T-cell (primary cell): ENCODE measurements at places on chromosomes 3 and 15.
A peak's percentile ranks its signal among the peaks of the same experiment; 100 is the strongest.

DNA sequence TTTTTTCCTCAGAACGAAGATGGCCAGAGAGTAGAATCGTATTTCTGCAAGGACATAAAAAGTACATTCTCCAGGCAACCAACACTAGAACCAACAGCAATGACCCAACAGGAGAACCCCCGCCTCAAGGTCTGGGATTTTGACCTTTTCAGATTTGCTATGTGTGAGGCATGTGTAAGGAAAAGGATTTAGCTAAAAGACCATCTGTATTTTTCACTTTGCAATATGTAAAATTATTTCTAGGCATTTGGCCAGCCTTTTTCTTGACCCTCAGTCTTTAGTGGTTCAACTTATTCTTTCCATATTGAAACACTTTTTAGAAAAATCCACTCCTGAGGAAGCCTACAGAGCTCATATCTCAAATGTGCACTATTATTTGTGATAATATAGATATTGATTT lies 219.2 kb upstream of the GOLGA6L4 start:
- no peak for DNase-seq
- no peaks in the 10 kb centered on the region for H3K36me3 ChIP-seq
- no peaks in the 10 kb centered on the region for H3K4me1 ChIP-seq
- no peak overlapping the region for H3K27ac ChIP-seq

GRCh38 chr3:28903171-28903601 lies 377.7 kb upstream of the RBMS3 start:
- no peak overlapping the region for H3K4me3 ChIP-seq
- H3K4me1 ChIP-seq: no peaks in the 10 kb centered on the region
- H3K36me3 ChIP-seq: no peaks in the 10 kb centered on the region
- no peaks in the 10 kb centered on the region for H3K27me3 ChIP-seq
- H3K27ac ChIP-seq: no peak overlapping the region

DNA sequence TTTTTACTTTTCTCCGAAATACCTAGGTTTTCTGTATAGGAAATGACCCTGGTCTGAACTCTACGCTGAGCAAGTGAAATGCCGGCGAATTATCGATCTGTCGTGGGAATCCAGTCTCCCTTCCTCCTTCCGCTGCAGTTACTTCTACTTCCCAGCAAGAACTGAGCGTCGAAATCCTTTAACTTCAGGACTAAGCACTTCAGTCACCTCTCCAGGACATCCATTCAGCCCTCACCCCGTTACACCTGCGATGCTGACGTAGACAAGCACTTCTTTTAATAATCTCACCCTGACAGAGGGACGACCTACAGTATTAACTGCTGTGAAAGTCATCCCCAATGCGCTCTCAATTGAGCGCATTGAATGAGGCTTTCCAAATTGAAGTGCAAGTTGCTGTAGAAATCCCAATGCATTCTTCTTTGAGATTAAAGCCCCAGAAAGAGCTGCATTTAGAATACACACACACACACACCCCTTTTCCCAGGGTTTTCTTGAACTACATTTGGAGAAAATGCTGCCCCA lies 1.3 kb downstream of the TOP2B start:
- peak; percentile 13 for DNase-seq
- no peaks in the 10 kb centered on the region for H3K27me3 ChIP-seq
- no peaks in the 10 kb centered on the region for H3K36me3 ChIP-seq
- H3K4me1 ChIP-seq: peaks cover 32% of the 10 kb centered on the region

DNA sequence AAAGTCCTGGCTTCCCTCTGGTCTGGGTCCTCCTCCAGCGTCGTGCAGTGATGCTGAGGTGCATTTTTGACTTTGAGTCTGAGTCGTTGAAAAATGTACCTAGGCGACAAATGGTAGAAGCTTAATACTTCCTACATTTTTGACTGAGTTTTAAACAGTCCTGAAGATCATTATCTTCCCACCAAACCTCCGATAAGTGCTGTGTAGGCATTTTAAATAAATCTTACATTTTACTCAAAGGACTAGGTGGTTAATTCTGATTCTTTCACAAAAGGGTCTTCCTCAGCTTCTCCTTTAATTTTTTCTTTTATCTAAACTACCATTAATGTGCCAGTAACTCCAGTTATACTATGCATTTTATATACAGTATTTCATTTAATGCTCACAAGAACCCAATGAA lies 70.6 kb downstream of the KAT2B start:
- H3K36me3 ChIP-seq: peaks cover 43% of the 10 kb centered on the region
- no peak for DNase-seq

DNA sequence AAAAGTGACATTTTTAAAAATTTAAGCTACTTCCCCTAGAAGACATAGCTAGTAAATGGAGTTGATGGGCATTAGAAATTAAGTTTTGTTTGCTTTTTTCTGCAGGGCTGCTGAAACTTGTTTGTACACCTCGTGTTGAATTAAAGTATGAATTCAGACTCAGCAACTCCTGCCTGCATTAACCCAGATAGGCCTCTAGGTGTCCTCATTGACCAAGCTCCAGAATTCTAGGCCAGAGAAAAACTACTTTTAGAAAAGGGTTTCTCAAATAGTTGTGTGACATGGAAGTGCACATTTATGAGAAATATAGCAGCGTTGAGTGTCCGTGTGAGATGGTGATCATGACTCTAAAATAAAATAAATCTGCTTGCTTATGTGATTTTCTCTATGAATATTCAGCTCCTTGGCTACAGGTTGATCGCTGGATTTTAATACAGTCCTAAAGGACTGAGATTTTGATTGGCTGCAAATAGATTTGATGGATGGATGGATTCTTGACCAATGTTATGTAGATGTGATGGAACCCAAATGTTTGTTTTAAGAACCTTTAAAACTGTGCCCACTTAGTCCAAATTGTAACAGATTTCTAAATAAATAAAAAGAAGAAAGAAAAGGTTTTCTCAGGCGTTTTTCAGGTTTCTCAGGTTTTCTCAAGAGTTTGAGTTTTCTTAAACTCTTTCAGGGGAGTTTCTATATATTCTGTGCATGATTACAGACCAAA lies 39.4 kb upstream of the LMOD3 start:
- H3K36me3 ChIP-seq: no peaks in the 10 kb centered on the region
- H3K4me1 ChIP-seq: no peaks in the 10 kb centered on the region
- H3K27ac ChIP-seq: no peak overlapping the region
- no peak overlapping the region for H3K4me3 ChIP-seq
- H3K27me3 ChIP-seq: no peaks in the 10 kb centered on the region

GRCh38 chr15:97052513-97052912 lies 722.0 kb downstream of the NR2F2 start:
- H3K27ac ChIP-seq: no peak overlapping the region
- H3K27me3 ChIP-seq: no peaks in the 10 kb centered on the region
- H3K36me3 ChIP-seq: no peaks in the 10 kb centered on the region
- no peak for DNase-seq

DNA sequence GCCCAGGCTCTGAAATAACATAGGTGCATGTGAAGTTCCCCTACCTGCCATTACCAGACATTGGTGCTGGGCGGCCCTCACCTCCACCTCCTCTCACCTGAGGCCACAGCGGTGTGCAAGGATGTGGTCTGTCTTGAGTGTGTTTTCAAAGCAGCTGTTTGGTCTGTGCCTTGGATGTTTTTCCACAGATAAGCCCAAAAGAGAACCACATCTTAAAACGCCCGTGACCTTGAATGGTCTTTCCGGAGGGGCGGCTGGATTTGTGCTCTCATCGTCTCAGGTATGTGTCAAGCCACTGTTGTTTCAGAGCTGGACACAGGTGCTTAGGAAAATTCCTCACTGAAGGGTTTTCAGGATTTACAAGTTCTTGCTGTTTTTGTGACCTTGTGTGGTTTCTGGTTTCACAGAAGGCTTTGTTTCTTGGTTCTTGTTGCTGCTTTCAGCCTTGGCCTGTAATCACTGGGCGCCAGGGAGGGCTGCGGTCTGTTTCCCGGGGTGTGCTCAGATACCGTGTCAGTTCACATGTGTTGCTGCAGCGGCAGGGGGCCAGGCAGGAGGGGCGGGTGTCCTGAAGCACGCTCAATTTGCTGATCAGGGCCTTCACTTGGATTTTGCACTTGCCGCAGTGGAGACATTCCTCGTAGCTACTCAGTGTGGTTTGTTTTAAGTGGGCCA lies 128.4 kb downstream of the IGF1R start:
- DNase-seq: peak; percentile 35
- no peaks in the 10 kb centered on the region for H3K27me3 ChIP-seq
- H3K4me1 ChIP-seq: peaks cover 27% of the 10 kb centered on the region
- peak overlapping the region; percentile 16 for H3K27ac ChIP-seq
- H3K4me3 ChIP-seq: no peak overlapping the region

GRCh38 chr3:94413336-94414108 lies 350.7 kb downstream of the NSUN3 start:
- no peak overlapping the region for H3K27ac ChIP-seq
- H3K4me1 ChIP-seq: no peaks in the 10 kb centered on the region
- no peak for DNase-seq
- no peak overlapping the region for H3K4me3 ChIP-seq
- no peaks in the 10 kb centered on the region for H3K36me3 ChIP-seq

DNA sequence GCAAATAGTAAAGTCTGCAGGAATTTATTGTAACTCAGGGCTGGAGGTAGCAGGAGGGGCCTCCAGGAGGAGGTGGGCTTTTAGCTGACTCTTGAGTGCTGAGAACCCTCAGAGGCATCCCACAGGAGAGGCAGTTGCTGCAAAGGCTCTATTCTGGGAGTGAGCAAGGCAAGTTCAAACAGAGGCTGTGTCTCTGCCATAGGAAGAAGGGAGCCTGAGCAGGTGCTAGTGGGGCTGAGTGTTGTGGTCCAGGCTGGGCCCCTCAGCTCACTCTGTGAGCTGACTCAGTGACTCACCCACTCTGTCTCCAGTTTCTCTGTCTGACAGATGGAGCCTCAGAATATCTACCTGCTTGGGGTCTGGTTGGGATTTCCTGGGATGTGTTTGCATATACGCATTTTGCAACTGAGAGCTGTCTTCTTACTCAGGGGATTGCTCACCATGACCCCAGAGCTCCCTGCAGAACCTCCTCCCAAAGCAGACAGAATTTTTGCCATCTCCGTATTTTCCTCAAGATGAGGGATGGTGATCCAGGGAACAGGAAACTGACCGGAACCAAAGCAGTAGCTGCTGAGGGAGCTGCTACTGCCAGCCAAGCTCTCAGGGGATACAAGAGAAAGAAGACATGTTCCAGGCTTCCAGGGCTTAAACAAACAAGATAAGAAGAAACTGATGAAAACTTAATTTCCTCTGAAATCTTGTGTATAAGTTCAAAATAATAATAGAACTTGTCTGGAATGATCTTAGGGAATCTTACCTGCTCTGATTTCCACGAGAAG lies 13.6 kb upstream of the NOX5 start:
- no peaks in the 10 kb centered on the region for H3K4me1 ChIP-seq
- DNase-seq: no peak
- no peak overlapping the region for H3K4me3 ChIP-seq
- no peaks in the 10 kb centered on the region for H3K36me3 ChIP-seq

- H3K27ac ChIP-seq: no peak overlapping the region
- no peak for DNase-seq
- H3K36me3 ChIP-seq: no peaks in the 10 kb centered on the region
- H3K4me3 ChIP-seq: no peak overlapping the region
- peaks cover 15% of the 10 kb centered on the region for H3K27me3 ChIP-seq
Observed at GRCh38 chr3:186679151-186679550, 13.3 kb downstream of the HRG start.

DNA sequence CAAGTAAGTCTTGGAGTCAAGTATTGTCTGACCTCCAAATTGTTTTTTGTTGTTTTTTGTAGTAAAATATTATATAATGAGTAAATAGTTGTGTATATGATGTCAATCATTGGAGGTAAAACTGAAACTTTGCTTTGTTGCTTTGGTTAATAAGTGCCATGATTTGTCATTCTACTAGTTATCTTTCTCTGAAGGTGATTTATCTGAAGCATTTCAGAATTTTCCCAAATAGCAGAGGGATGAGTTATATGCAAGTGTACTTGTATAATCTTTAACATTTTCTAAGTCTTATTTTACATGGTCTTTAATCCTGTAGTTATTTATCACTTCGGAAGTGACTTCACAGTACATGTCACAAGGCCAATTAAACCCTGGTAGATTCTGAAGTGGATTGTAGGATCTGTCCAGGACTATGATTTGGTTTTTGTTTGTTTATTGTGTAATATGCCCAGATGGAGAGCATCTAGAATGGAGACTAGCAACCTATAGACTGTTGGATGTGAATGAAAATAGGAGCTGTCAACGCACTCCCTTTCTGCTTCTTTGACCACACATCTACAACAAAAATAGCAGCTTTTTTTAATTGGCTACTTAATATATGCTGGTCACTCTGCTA lies 93.1 kb upstream of the SAMMSON start:
- H3K4me3 ChIP-seq: no peak overlapping the region
- H3K4me1 ChIP-seq: no peaks in the 10 kb centered on the region
- H3K27me3 ChIP-seq: no peaks in the 10 kb centered on the region
- no peak overlapping the region for H3K27ac ChIP-seq
- H3K36me3 ChIP-seq: no peaks in the 10 kb centered on the region
- DNase-seq: no peak

GRCh38 chr3:105806359-105806758 lies 62.5 kb downstream of the CBLB start:
- H3K4me1 ChIP-seq: peaks cover 9% of the 10 kb centered on the region
- H3K36me3 ChIP-seq: no peaks in the 10 kb centered on the region
- H3K27me3 ChIP-seq: no peaks in the 10 kb centered on the region
- H3K4me3 ChIP-seq: no peak overlapping the region

GRCh38 chr3:101819649-101820206 lies 29.6 kb upstream of the NFKBIZ start:
- H3K27me3 ChIP-seq: no peaks in the 10 kb centered on the region
- DNase-seq: no peak
- H3K27ac ChIP-seq: no peak overlapping the region
- H3K4me1 ChIP-seq: peaks cover 1% of the 10 kb centered on the region
- peaks cover 34% of the 10 kb centered on the region for H3K36me3 ChIP-seq

GRCh38 chr3:134325061-134325705 lies 49.1 kb downstream of the AMOTL2 start:
- H3K4me1 ChIP-seq: no peaks in the 10 kb centered on the region
- H3K27me3 ChIP-seq: no peaks in the 10 kb centered on the region
- no peak overlapping the region for H3K27ac ChIP-seq
- no peak for DNase-seq
- no peak overlapping the region for H3K4me3 ChIP-seq
- H3K36me3 ChIP-seq: no peaks in the 10 kb centered on the region

DNA sequence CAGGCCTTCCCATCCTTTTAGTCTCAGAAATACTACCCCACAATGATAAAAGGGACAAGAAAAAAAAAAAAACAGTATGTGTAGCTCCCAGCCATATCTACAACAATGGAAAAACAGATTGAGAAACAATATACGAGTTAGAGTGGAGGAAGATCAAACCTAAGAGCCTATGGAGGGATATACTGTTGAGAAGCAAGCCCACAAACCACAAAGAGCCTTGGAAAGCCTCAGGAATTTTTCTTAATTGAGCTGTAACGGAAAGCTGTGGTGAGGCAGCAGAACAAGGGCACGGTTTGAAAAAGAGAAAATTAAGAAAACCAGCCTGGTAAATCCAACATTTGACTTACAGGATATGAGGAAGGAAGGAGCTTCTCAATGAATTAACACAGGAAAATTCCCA lies 21.4 kb downstream of the KPNA1 start:
- no peaks in the 10 kb centered on the region for H3K4me1 ChIP-seq
- H3K36me3 ChIP-seq: peaks cover 4% of the 10 kb centered on the region
- no peak overlapping the region for H3K4me3 ChIP-seq
- DNase-seq: no peak
- no peaks in the 10 kb centered on the region for H3K27me3 ChIP-seq
